ENCODE measurements at places on chromosomes 16 and 17.

DNA sequence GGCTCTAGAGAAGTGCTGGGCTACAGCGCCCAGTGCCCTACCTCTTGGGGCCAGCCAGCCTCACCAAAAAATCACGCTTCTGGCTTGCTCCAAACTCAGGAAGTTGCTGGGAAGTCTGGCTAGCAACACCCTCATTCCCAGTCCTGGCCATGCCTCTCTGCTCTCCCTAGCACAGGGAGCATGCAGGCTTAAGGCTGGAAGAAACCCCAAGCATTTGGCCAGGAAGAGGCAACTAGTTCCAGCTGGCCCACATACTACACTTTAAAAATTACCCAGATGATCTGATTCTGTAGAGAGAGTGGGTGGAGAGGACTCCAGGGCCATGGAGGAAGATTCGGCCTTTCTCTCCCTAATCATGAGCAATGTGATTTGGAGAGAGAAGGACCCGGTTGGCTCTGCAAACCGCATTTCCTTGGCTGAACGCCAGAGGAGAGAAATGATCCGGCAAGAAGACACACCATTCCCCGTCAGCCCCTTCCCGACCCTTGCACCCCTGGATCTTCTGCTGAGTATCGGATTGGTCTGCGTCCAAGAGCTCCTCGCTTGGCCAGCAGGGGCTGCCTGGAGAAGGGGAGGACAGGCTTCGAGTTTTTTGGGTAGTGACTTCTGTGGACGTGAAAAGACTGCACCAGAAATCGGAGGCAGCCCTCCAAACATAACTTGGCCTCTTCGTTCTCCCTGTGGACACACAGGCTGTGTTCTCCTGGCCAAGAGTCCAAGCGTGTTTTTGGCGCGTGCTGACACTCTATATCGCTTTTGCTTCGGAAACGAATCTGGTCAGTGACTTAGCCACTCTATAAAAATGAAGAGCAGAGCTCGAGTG is 406.3 kb downstream of the WWOX start:
- no peak for DNase-seq

DNA sequence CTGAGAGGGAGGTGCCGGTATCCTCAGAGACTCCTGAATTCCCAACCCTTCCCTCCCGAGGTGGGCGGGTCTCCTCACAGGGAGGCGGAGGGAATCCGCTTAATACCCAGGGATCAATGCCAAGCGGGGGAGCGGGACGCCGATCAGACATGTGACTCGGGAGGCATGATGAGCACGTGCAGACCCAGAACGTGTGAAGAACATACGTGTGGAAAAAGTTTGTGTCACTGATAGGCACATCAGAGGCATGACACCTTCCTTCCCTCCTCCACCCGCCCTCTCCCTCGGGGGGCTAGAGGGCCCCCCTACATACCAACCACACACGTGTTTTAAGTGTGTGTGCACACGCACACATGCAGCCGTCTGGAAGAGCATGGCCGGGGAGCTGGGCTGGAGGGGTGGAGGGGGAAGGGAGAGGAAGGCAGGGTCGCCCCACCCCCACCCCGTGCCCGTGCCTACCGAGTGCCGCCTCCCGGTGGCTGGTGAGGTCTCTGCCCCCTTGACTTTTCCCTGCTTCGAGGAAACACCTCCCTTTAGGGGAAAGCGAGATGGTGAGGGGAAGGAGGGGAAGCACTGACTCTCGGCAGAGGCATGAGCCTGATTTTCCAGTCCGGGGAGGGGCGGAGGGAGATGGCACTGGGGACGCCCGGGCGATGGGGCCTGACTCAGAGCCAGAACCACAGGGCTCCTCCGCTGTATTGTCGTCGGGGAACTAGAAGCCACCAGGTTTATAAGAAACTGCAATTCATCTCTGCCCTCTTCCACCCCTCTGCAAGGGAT is 12.1 kb upstream of the TBX21 start:
- no peak for DNase-seq

GRCh38 chr16:87926246-87927194 is 9.8 kb downstream of the CA5A start:
- DNase-seq = no peak

- no peak for DNase-seq
Measured at GRCh38 chr17:50129728-50130558, at the start of gene SAMD14. TSS of gene SAMD14 (minus strand) at chr17:50130160. CDS start at chr17:50124959, 5,201 bp downstream.

DNA sequence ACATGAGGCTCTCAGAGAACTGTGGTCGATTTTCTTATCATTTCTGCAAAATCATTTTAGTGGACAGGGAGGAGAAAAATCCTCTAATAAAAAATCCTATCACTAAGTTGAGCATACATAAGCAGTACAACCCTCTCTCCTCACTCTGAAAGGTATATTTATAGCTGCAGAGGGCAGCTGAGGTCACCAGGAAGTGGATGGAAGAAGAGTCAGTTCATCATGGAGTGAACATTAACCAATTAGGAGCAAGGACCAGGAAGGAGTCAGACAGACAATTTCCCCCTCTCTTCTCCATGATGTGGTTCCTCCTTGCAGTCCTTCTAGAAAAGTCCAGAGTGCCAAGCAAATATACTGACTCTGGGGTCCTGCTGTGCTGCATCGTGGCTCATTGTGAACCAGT is 253.7 kb downstream of the TOX3 start:
- DNase-seq = no peak

GRCh38 chr16:86038926-86039310 is 140.0 kb downstream of the IRF8 start:
- no peak for DNase-seq

GRCh38 chr16:2529061-2529931 is 1.9 kb downstream of the CEMP1 start:
- DNase-seq = no peak

Measured in foreskin melanocyte (primary cell).